ENCODE measurements at places on chromosomes 2 and 18. TPM values are rescaled to one million over a fixed set of nuclear protein-coding genes. Genes with fewer than 3 reads are reported as not detected.

DNA sequence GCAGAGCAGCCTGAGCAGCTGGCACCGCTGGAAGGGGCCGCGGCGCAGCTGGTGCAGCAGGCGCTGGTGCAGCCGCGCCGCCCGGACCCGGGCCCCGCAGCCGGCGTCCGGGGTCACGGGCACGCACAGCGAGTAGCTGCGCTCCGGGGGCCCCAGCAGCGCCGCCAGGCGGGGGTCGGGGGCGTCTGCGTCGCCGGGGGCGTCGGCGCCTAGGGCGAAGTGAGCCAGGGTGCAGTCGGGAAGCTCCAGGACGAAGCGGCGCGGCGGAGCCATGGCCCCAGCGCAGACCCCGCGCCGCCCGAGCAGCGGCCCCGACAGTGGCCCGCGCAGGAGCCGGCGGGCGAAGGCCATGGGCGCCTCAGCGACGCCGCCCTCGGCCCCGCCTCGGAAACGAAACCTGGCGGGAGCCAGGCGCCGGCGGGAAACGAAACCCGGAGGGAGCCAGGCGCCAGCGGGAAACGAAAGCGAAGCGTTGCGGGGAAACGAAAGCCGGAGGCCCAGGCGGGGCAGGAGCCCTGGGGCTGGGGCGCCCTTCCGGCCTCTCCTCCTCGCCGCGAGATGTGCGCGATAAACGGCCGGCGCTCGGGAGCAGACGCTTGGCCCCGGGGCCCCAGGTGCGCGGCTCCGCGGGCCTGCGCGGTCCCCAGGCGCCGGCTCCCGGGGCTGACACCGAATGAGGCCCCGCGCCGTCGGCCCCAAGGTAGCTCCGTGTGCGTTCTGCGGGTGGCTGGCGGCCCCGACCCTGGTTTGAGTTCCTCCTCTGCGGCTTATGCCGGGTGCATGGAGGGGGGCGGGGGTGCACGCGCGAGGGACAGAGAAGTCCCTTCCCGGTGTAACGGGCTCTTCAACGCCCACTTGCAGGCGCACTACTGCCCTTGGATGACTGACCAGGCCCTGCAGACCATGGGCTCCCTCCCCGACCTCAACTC lies at the start of gene CMPK2:
Gene CMPK2, minus strand, starts transcription at position 562 of the 929 bp plus-strand sequence. Its CDS starts 211 bp downstream, at position 351.
- H3K27me3 ChIP-seq, result no peaks in the 10 kb centered on the region
- H3K4me3 ChIP-seq, result peak within 1 kb of the TSS; percentile 99
- peak; percentile 90 for DNase-seq
- peaks cover 57% of the 10 kb centered on the region for H3K4me1 ChIP-seq
- peaks cover 26% of the 10 kb centered on the region for H3K36me3 ChIP-seq

DNA sequence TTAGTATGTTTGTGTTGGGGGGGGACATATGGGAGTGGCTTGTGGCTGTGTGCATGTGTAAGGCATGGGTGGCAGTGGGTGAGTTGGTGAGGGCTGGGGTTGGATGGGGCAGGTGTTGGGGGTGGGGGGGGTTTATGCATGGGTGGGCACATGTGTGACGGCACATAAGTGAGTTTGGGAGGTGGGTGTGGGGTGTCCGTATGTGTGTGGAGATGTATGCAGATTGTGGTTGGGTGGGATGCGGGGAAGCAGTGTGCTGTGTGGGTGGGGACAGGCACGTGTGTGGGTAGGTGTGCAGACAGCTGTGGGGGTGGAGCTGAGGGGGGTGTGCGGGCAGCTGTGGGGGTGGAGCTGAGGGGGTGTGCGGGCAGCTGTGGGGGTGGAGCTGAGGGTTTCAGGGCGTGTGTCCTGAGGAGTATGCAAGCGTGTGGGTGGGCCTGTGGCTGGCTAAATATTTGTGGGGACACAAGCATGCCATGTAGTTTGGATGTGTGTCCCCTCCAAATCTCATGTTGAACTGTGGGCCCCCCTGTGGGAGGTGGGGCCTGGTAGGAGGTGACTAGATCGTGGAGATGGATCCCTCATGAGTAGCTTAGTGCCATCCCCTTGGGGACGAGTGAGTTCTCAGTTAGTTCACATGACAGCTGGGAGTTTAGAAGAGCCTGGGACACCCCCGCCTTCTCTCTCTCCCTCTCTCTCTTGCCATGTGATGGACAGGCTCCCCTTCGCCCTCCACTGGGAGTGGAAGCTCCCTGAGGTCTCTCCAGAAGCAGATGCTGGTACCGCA lies 59.4 kb downstream of the ANKMY1 start:
- peaks cover 9% of the 10 kb centered on the region for H3K36me3 ChIP-seq
- no peaks in the 10 kb centered on the region for H3K27me3 ChIP-seq
- no peak for DNase-seq

DNA sequence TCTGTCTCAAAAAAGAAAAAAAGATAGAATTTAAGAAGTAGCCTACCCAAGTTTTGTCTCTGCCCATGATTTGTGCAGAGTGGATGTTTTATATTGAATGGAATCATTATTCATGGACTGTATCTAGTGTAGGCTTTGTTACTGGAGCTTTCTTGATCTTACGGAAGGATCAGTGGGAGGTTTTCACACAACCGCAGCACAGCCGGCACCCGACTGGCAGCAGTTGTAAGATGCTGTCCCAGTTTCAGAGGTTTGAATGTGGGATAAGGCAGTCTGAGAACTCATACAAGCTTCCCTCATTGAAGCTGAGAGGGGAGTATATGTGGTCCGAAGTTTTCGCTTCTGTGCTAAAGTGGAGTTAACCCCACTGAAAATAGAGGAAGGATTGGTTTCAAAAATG lies 19.7 kb upstream of the SAG start:
- no peak overlapping the region for H3K4me3 ChIP-seq
- no peak for DNase-seq
- H3K27me3 ChIP-seq, result no peaks in the 10 kb centered on the region
- H3K4me1 ChIP-seq, result peaks cover 3% of the 10 kb centered on the region
- peaks cover 40% of the 10 kb centered on the region for H3K36me3 ChIP-seq

DNA sequence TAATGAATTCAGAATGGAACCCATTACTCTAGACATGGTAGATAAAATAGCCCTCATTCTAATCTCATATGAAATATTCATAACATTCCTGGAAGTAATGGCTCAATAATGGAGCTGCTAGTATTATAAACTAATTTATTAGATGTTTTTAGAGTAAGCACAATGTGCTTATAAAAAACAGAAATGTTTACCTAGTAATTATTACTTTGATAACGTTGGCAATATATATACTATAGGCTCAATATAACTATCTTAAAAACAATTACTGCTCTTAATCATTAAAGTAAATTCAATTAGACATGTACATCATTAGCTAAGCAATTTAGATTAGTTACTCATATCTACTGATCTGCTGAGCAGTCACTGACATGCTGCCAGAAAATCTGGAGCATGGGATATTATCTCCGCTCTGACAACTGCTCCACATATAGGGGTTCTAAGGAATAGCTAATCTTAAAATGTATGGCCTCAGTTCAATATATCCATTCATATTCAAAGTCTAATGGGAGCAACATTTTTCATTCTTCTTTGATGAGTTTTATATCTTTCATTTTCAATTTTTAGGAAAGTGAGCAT lies 19.4 kb downstream of the PPP1R1C start:
- H3K27ac ChIP-seq, result no peak overlapping the region
- no peak for DNase-seq

KCNE4 gene
- total RNA-seq, result not detected

FZD7 gene
- 1.5 TPM for total RNA-seq

MAT2A gene
- total RNA-seq, result 461 TPM

All from activated T-helper 1 cell treated with anti-CD3 and anti-CD28 coated beads, Interleukin-12 subunit alpha, Interleukin-12 subunit beta, Interleukin-2, Interleukin-4 antibody, amounts not matched to agents 30 ng/mL and 10 ng/mL and 1 ng/mL, durations not matched to agents 14 hours and 24 hours and 36 hours (primary cell).